ENCODE measurements at places on chromosomes 16 and 17. TPM values are rescaled to one million over a fixed set of nuclear protein-coding genes. Genes with fewer than 3 reads are reported as not detected.

The ACSM3 gene
- total RNA-seq = 13.4 TPM

The BICDL2 gene
- total RNA-seq = 17.5 TPM

The KRT24 gene
- not detected for total RNA-seq

The KCNJ16 gene
- not detected for total RNA-seq

The PIK3R6 gene
- total RNA-seq = 0.24 TPM

DNA sequence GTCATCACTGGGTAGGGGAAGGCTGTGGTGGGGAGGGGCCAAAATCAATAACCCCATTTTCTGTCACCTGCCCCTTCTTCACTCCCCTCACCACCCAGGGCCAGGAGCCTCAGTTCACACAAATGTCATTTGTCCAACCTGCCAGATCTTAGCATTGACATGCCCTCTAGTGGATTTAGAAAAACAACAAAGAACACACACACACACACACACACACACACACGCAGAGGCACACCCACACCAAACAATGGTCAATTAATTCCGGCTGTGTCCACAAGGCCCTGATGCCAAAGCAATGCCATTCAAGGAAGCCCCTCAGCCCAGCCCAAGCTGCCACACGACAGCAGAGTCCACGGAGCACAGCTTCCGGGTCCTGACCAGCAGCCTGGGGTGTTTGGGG lies 68.4 kb downstream of the NOG start:
- no peaks in the 10 kb centered on the region for H3K4me1 ChIP-seq
- no peak overlapping the region for H3K4me3 ChIP-seq
- H3K36me3 ChIP-seq = no peaks in the 10 kb centered on the region
- DNase-seq = no peak
- no peaks in the 10 kb centered on the region for H3K27me3 ChIP-seq
- no peak overlapping the region for H3K27ac ChIP-seq

GRCh38 chr17:79831265-79832217 lies 7.7 kb downstream of the CBX4 start:
- peaks cover 38% of the 10 kb centered on the region for H3K4me1 ChIP-seq
- H3K4me3 ChIP-seq = peak overlapping the region; percentile 61
- peak; percentile 73 for DNase-seq
- no peak overlapping the region for H3K27ac ChIP-seq
- H3K36me3 ChIP-seq = no peaks in the 10 kb centered on the region

DNA sequence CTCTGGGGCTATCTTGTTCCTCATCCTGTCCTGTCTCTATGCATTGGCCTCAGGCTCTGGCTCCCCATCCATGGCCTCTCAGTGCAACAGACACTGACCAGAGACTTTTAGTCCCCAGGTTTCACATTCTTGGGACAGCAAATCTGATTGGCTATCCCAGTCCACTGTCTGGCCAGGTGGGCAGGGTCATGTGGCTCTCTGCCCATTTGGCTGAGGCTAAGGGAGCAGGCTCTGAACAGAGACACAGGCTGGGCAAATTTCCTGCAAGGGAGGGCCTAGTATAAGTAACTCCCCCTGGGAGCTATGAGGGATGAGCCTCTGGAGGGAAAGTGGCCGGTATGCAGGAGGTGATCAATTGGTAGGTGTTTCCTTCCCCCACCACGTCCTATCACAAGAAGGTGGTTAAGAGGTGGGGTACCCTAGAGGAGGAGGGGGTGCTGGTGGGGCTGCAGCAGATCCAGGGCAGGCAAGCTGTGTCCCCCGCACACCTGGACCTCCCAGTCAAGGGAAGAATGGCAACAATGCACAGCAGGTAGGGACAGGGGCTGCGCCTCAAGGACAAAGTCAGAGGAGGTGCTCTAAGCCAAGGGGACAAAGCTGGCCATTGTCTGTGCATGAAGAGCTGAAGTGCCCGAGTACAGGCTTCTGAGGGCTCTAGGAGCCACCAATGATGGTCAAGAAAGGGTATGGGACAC lies 13.2 kb downstream of the XYLT2 start:
- H3K36me3 ChIP-seq = no peaks in the 10 kb centered on the region
- no peak for DNase-seq
- peaks cover 12% of the 10 kb centered on the region for H3K4me1 ChIP-seq
- no peaks in the 10 kb centered on the region for H3K27me3 ChIP-seq
- no peak overlapping the region for H3K27ac ChIP-seq

DNA sequence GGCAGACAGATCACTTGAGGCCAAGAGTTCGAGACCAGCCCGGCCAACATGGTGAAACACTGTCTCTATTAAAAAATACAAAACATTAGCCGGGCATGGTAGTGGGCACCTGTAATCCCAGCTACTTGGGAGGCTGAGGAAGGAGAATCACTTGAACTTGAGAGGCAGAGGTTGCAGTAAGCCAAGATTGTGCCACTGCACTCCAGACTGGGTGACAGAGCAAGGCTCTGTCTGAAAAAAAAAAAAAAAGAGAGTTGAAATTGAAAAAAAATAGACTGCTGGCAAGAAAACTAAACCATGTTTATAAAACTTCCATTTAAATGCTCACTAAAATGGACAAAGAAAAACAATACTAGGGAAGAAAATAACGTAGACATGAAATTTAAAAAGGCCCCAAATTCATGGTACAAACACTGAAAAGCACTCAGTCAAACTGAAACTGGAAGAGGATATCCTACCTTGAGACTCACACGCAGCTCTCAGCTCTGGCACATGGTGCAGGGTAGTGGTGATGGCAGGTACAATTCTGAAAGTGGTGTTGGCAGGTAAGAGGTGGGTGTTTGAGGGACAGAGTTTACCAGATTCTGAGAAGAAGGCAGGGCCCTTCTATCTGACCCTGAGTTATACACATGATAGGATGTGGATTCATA lies 19.3 kb downstream of the CNTROB start:
- H3K4me3 ChIP-seq = no peak overlapping the region
- H3K27ac ChIP-seq = no peak overlapping the region
- peaks cover 3% of the 10 kb centered on the region for H3K36me3 ChIP-seq
- H3K27me3 ChIP-seq = no peaks in the 10 kb centered on the region

DNA sequence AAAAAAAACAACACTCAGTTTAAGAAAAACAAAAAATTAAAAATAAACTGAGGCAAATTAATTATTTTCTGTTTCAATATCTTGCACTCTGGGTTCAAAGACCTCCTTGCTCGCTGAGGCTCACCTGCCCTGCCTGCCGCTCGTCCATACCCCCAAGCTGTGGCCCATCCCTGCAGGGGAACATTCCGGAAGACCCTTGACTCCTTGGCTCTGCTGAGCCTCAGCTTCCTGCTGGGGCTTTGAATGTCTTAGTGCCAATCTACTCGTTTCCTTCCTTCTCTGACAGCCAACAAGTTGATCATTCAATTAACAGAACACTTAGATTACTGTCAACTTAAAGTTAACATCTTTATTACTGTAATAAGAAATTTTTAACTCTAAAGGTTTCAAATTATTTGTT lies 24.3 kb downstream of the G6PC1 start:
- peaks cover 6% of the 10 kb centered on the region for H3K4me1 ChIP-seq
- no peak overlapping the region for H3K4me3 ChIP-seq
- no peaks in the 10 kb centered on the region for H3K27me3 ChIP-seq
- no peaks in the 10 kb centered on the region for H3K36me3 ChIP-seq
- DNase-seq = no peak
- no peak overlapping the region for H3K27ac ChIP-seq

GRCh38 chr17:13024016-13024415 lies 6.2 kb upstream of the ELAC2 start:
- no peak overlapping the region for H3K4me3 ChIP-seq
- H3K4me1 ChIP-seq = no peaks in the 10 kb centered on the region
- H3K27me3 ChIP-seq = no peaks in the 10 kb centered on the region
- DNase-seq = no peak
- no peak overlapping the region for H3K27ac ChIP-seq
- H3K36me3 ChIP-seq = no peaks in the 10 kb centered on the region

DNA sequence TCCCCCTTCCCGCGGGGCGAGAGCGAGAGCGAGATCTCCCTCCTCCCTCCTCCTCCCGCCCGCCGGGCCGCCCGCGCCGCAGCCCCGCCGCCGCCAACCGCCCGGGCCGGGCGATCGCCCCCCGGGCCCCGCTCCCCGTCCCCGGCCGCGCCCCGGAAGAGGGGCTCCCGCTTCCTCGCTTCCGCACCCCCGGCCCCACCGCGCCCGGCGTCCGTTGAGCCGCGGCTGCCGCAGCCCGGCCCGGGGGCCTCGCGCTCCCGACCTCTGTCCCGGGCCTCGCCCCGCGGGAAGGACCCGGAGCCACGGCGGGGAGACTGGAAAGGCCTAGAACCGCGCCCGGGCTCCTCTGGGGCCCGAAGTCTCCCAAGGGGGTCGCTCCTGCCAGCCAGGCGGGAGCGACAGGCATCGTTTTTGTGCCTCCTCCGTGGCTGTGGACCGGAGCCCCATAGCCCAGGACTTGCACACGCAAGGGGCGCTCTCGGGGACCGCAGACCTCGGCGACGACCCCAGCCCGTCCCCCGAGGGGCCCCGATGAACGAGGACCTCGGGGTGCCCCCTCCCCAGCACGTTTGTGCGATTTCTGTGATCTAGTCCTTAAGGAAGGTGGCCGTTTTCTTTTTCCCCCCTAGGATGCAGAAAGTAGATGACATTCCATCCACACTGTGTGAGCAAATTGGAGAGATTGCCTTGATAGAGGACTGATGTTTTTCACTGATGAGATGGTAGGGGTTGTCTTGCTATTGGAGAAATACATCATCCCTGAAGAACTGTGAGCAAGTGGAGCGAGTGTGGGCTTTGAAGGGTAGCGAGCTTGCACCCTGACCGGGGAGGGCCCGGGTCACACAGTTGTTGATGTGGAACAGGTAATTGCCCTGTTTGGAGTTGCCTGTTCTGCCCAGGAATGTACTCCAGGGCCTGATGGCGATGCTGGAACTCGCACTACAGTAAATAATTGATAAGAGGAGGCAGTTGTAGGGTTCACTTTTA lies 611 bp downstream of the BANP start:
- no peaks in the 10 kb centered on the region for H3K36me3 ChIP-seq
- DNase-seq = peak; percentile 33
- H3K27ac ChIP-seq = peak overlapping the region; percentile 95
- H3K4me1 ChIP-seq = peaks cover 10% of the 10 kb centered on the region
- no peaks in the 10 kb centered on the region for H3K27me3 ChIP-seq

GRCh38 chr16:23535901-23536300 lies 21.2 kb downstream of the EARS2 start:
- peaks cover 47% of the 10 kb centered on the region for H3K36me3 ChIP-seq
- no peak for DNase-seq
- H3K27me3 ChIP-seq = no peaks in the 10 kb centered on the region
- H3K4me3 ChIP-seq = no peak overlapping the region

GRCh38 chr16:83937922-83938885 lies 14.8 kb upstream of the OSGIN1 start:
- H3K27ac ChIP-seq = no peak overlapping the region
- H3K27me3 ChIP-seq = no peaks in the 10 kb centered on the region
- no peaks in the 10 kb centered on the region for H3K36me3 ChIP-seq
- no peak overlapping the region for H3K4me3 ChIP-seq
- H3K4me1 ChIP-seq = no peaks in the 10 kb centered on the region

DNA sequence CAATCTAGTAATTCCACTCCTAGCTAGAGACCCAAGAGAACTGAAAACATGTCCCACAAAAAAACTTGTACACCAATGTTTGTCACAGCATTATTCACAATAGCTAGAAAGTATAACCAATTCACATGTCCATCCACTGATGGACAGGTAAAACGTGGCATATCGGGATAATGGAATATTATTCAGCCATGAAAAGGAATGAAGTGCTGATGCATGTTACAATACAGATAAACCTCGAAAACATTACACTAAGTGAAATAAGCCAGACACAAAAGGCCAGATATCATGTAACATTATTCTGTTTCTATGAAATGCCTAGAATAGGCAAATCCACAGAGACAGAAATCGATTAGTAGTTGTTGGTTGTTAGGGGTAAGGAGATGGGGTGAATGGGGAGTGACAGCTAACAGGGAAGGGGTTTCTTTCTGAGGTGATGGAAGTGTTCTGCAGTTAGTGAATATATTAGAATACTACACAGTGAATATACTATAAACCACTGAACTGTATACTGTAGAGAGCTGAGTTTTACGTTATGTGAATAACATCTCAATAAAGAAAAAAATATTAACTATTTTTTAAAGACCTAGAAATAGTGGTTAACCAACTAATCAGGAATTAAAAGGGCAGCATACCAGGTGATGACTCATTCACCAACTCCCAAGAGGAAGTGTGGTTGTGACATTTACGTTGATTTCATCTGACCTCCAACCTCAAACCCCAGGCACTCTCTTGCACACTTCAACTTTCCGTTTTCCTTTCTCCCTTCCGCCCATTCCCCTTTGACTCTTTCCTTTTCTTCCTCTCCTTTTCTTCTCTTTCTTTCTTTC lies 48.6 kb downstream of the GAS7 start:
- H3K27me3 ChIP-seq = no peaks in the 10 kb centered on the region
- DNase-seq = no peak
- no peak overlapping the region for H3K27ac ChIP-seq
- H3K36me3 ChIP-seq = no peaks in the 10 kb centered on the region
- no peaks in the 10 kb centered on the region for H3K4me1 ChIP-seq
- no peak overlapping the region for H3K4me3 ChIP-seq

GRCh38 chr16:86604436-86605193 lies 26.3 kb downstream of the FOXL1 start:
- H3K4me1 ChIP-seq = no peaks in the 10 kb centered on the region
- no peak overlapping the region for H3K4me3 ChIP-seq
- no peaks in the 10 kb centered on the region for H3K27me3 ChIP-seq
- no peak for DNase-seq
- no peaks in the 10 kb centered on the region for H3K36me3 ChIP-seq
- no peak overlapping the region for H3K27ac ChIP-seq

- no peak overlapping the region for H3K4me3 ChIP-seq
- H3K27ac ChIP-seq = no peak overlapping the region
- H3K4me1 ChIP-seq = peaks cover 56% of the 10 kb centered on the region
- H3K27me3 ChIP-seq = no peaks in the 10 kb centered on the region
- DNase-seq = no peak
- no peaks in the 10 kb centered on the region for H3K36me3 ChIP-seq
Observed at GRCh38 chr16:85565340-85565739, 47.8 kb upstream of the GSE1 start.

DNA sequence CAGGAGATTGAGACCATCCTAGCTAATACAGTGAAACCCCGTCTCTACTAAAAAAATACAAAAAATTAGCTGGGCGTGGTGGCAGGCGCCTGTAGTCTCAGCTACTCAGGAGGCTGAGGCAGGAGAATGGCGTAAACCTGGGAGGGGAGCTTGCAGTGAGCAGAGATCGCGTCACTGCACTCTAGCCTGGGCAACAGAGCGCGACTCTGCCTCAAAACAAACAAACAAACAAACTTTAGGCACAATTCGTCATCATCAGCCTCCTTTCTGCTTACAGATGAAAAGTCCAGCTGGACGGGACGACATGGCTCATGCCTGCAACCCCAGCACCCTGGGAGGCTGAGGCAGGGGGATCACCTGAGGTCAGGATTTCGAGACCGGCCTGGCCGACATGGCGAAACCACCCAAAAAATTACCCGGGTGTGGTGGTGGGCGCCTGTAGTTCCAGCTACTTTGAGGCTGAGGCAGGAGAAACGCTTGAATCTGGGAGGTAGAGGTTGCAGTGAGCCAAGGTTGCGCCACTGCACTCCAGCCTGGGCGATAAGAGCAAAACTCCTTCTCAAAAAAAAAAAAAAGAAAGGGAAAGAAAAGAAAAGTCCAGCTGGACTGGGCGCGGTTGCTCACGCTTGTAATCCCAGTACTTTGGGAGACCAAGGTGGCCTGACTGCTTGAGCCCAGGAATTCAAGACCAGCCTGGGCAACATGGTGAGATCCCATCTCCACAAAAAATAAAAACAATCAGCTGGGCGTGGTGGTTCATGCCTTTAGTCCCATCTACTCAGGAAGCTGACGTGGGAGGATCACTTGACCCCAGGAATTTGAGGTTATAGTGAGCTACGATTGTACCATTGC lies 1.5 kb upstream of the SPIRE2 start:
- H3K27ac ChIP-seq = no peak overlapping the region
- DNase-seq = no peak
- 0 out of 2 replicates have a peak overlapping the region, but pooled peaks have one; percentile 62 for H3K4me3 ChIP-seq
- no peaks in the 10 kb centered on the region for H3K27me3 ChIP-seq
- no peaks in the 10 kb centered on the region for H3K36me3 ChIP-seq

All from GM23338 (cell line).